ENCODE measurements at places on chromosomes 16 and 17. TPM values are rescaled to one million over a fixed set of nuclear protein-coding genes. Genes with fewer than 3 reads are reported as not detected.

CACNG3 gene
- not detected for total RNA-seq

PHB1 gene
- 209 TPM for total RNA-seq

TEX14 gene
- total RNA-seq, result 0.04 TPM

PRR29 gene
- total RNA-seq, result 0.03 TPM

CDH3 gene
- 449 TPM for total RNA-seq

TBC1D10B gene
- total RNA-seq, result 32.9 TPM

CD300A gene
- total RNA-seq, result not detected

SOCS1 gene
- 6.3 TPM for total RNA-seq

KATNIP gene
- total RNA-seq, result 14.2 TPM

NSMCE1 gene
- total RNA-seq, result 68.7 TPM

NR1D1 gene
- total RNA-seq, result 5.7 TPM

IGF2BP1 gene
- 0.03 TPM for total RNA-seq

SLC35G6 gene
- not detected for total RNA-seq

EPN3 gene
- 124 TPM for total RNA-seq

SDR42E2 gene
- total RNA-seq, result not detected
